Activated CD4-positive, alpha-beta T cell treated with anti-CD3 and anti-CD28 coated beads for 36 hours (primary cell): ENCODE measurements at places on chromosomes 4 and X.
A peak's percentile ranks its signal among the peaks of the same experiment; 100 is the strongest.

- DNase-seq, result peak; percentile 21
These were observed 99.1 kb downstream of the TRAPPC11 start for GRCh38 chr4:183758061-183758757.

DNA sequence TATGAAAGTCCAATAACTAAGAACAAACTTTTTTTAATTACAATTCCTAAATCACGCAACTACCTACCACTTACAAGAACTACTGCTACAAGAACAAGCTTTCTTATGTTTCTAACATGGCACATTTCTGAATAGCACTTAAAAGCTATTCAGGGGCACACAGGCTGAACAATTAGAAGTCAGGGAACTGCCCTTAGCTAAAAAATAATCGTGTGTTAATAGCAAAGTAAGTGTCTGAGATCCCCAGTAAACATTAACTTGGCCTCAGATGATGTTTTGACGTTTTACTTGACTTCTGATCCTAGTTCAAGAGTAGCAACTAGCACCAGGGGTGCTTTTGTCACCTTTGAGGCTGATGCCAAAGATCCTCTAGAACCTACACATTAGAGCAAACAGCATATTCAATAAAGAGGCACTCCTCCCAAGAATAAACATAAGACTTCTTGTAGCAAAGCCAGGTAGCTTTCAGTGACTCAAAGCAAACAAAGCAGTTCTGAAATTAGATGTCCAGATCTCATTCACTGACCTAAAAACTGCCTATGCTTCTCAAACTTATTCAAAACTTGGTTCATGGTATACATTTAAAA, 16.2 kb downstream of the SPOCK3 start:
- DNase-seq, result no peak

DNA sequence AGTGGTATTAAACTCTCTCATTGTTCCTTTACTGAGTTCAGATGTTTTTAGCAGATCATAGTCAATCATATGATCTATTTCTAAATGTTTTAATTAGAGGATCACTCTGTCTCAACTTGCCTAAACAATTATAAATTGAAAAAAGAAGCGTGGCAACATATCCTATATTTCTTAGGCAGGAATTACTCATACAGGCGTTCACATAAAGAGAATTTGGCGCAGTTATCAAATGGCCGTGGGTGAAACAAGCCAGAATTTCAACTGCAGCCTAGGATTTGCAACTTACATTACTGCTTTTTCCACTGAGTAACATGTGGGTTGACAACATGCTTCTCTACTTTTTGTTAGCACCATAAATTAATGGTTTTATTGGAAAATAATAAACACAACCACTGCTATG, 141.3 kb downstream of the CPE start:
- no peak for DNase-seq

GRCh38 chr4:39037491-39037825, 5.2 kb upstream of the TMEM156 start:
- no peak for DNase-seq

- DNase-seq, result no peak
These were observed 680 bp upstream of the ASMTL start for GRCh38 chrX:1453395-1453783.

GRCh38 chrX:1618689-1619088, 3.8 kb downstream of the ASMT start:
- DNase-seq, result no peak

GRCh38 chrX:47643926-47644325, 6.4 kb downstream of the ELK1 start:
- no peak for DNase-seq

DNA sequence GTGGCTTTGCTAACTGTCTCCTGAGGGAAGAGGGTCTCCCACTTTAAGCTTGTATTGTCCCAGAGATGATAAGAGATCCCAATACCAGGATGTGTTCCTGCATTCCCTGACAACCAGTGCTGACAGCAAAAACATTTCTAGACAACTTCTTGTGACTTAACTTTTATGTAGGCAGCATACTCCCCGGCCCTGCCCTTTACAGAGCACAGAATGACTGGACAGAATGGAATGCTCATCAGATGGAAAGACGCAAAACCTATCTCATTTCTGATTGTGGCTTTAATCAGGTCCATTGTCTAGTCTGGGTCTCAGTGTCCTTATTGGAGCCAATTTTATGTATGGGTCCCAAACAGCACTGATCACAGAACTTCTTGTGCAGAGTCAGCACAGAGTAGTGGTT, 18.2 kb upstream of the PLAC1 start:
- DNase-seq, result no peak
